ENCODE measurements at places on chromosomes 1 and 21.

- DNase-seq: no peak
Measured at GRCh38 chr1:11501491-11501897, 22.5 kb downstream of the DISP3 start.

- DNase-seq: no peak
Measured at GRCh38 chr1:36838888-36839287, 195.4 kb downstream of the GRIK3 start.

DNA sequence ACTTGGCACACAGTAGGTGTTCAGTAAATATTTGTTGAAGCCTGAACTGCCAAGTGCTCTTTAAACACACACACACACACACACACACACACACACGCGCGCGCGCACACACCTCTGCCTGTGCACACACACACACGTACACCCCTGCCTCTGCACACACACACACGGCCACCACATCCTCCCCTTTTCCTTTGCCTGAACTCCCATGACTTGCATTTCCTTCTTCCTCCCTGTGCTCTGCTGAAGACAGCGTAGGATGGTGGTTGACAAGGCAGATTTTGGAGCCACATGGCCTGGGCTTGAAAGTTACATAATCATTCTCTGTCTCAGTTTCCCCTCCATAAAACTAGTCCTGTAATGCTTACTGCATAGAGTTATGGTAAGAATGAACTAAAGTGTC, 712.3 kb downstream of the PTPRU start:
- no peak for DNase-seq

DNA sequence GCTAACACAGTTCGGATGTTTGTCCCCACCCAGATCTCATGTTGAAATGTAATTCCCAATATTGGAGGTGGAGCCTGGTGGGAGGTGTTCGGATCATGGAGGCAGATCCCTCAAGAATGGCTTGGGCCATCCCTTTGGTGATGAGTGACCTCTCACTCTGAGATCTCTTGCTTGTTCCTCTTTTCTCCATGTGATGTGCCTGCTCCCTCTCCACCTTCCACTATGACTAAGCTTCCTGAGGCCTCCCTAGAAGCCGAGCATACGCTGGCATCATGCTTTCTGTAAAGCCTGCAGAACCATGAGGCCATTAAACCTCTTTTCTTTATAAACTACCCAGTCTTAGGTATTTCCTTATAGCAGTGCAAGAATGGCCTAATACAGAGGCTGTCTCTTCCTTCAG, 8.1 kb upstream of the PLA2G5 start:
- no peak for DNase-seq

DNA sequence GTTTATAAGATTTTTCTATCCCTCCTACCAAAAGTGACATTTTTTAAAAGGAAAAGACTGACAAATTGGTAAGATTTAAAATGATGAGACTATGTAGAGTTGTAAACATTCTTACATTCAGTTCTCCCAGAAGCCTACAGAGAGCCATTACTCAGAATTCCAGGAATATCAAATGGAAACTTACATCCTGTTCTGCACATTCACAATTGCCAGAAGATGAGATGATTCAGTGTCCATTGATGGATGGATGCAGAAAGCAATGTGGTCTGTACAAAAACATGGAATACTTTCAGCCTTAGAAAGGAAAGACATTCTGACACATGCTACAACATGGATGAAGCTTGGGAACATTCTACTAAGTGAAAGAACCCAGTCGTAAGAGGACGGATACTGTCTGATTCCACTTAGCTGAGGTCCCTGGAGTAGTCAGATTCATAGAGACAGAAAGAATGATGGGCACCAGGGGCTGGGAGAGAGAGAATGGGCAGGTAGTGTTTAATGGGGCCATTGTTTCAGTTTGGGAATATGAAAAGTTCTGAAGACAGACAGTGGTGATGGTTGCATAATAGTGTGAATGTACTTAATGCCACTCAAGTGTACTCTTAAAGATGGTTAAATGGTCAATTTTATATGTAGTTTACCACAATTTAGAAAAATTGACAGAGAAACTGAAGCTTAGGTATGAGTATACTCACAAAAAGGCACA, 16.6 kb downstream of the MX1 start:
- DNase-seq: no peak

DNA sequence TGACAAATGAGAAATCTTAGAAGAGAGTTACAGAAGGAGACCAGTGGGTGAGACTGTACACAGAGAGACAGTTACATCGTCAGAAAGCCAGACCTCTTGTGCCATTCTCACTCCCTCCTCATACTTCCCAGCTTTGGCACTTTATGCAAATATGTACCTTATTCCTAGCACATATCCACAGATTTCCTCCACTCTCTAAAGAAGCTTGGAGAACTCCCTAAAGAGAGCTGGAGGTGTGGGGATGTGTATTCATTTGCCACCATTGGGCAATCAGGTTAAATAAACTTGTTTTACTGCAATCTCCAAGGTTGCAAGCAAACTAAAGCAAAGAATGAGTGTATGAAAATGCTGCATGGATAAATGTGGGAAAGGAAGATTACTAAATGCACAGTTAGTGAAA, 380.9 kb upstream of the PRMT6 start:
- no peak for DNase-seq
